ENCODE measurements at places on chromosomes 7 and 10.

DNA sequence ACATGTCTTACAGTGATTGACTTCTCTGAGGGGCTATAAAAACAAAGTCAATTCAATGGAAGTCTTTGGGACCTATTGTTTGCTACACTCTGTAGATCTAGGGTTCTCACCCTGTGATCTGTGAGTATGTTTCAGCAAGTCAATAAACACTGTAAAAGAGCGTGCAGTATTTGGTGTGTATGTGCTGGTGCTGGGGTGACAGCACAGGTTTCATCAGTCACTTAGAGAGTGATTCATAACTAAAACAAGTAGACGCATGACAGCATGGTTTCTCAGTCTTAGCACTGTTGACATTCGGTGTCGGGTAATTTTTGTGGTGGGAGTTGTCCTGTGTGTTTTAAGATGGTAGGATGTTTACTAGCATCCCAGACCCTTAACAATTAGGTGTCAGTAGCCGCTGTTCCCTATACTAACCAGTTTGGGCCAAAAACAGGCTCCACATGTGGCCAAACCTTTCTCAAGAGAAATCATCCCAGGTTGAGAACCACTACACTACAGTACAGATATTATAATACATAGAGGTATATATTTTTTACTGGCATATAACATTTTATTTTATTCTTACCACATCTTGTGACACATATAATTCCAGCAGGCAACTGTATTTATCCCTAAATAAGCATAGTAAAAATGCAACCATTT is 411.8 kb downstream of the ARL4A start:
- no peak for DNase-seq

GRCh38 chr10:95263864-95264226 is 27.0 kb downstream of the PDLIM1 start:
- DNase-seq = no peak

DNA sequence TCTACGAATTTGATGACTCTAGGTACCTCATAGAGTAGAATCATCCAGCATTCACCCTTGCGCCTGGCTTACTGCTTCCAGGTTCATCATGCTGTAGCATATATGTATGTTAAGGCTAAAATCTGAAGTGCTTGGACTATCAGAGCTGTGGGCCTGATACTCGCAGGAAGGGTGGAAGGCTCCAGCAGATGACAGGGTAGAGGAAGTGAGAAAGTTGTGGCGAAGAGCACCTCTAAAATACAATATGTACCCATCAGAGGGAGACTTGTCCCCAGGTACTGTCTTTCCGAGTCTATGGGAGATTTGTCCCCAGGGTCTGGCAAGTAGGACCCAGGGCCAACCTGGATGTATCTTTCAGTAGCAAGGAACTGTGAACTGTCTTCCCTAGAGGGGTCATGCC is 48.1 kb upstream of the PLEKHA1 start:
- no peak for DNase-seq

GRCh38 chr7:36951257-36951697 is 227.0 kb upstream of the AOAH start:
- no peak for DNase-seq

DNA sequence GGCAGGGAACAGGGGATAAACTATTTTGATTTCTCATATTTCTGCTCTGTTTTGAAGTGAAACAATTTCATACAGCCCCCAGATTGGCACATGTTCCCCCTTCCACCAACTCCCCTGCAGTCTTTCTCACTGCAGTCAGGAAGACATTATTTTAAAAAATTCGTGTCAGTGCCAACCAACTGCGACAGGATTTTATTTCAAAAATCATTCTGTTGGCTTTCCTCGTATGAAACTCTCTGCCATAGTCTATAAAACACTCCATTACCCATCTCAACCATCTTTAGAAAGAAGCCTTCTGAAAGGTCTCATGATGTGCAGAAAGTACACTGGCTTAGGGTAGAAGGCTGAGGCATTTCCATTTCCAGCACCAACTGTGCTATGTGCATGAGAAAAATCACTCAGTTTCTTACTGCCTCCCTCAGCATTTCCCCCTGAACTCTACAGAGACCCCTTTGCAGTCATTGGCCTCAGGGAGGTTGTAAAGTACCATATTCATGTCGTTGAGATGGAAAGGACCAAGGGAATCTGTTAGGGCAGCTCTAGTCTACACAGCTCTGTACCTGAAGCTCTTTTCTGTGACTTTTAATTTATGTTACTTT is 46.9 kb downstream of the STEAP1B start:
- no peak for DNase-seq

DNA sequence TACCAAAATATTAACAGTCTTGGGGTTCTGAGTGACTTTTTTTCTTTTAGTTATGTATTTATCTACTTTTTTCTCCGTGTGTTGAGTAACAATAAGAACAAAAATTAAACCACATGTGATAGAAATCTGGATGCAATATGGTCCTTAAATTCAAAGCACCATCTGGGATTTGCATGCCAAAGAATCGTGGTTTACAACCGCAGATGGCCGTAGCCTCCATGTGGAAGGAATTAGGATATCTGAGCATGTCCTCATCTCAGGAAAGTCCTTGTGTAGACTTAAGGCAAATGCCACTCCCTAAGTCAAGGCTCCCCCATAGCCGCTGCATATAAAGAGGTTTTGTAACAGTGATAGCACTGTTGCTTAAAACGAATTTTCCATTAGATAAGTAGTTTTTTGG is 304.0 kb downstream of the ZEB1 start:
- DNase-seq = no peak

- DNase-seq = no peak
Observed at GRCh38 chr7:124840435-124840834, 74.8 kb upstream of the GPR37 start.

- DNase-seq = no peak
Observed at GRCh38 chr10:43013065-43013464, 63.8 kb upstream of the RET start.

DNA sequence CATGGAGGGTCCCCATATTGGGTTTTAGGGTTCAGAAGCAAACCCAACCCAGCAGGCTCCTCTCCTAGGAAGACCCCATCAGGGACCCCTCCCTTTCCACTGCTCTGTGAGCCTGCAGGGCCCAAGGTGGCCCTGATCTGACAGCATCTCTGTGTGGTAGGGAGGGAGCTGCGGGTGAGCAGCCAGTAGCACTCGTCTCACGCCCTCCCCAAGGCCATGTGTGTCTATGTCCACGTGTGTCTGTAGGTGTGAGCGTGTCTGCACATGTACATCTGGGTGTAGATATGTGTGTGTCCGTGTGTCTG is 103.5 kb upstream of the FAM20C start:
- no peak for DNase-seq

DNA sequence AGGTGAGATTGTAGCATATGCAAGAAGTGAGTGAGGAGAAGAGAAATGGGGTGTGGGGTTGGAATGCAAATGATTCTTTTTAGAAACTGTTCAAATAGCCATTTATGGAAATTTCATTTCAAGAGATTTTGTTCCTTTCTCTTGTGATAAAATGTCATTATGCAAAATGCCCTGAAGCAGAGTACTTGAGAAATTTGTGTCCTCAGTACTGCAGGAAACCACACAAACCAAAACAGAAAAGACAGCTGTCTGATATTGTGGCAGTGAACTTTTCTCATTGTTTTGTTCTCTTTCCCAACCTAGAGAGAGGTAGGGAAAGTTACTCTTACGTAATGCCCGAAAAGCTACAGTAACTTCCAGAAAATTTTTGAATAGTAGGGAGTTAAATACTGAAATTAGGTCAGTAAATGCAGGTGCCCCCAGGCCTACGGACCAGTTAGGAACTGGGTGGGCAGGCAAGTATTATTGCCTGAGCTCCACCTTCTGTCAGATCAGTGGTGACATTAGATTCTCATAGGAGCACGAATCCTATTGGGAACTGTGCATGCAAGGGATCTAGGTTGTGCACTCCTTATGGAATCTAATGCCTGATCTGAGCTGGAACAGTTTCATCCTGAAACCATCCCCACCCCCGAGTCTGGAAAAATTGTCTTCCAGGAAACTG is 34.0 kb downstream of the DLD start:
- no peak for DNase-seq

DNA sequence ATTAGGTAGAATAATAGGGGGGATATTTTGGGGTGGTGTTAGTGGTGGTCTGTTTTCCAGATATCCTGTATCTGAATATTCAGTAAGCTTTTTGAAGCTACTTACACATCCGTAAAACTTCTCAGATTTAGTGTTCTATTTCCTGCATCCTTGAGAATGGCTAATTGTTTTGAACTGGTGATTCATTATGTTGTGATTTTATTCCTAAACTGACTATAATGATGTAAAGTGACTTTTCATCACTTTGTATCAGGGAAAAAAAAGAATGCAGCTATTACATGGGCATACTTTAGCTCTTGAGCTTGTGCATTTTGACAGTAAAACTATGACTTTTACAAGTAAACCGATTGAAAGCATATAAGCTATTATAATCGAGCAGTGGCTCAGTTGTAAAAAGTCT is 18.2 kb downstream of the WAC start:
- DNase-seq = no peak

DNA sequence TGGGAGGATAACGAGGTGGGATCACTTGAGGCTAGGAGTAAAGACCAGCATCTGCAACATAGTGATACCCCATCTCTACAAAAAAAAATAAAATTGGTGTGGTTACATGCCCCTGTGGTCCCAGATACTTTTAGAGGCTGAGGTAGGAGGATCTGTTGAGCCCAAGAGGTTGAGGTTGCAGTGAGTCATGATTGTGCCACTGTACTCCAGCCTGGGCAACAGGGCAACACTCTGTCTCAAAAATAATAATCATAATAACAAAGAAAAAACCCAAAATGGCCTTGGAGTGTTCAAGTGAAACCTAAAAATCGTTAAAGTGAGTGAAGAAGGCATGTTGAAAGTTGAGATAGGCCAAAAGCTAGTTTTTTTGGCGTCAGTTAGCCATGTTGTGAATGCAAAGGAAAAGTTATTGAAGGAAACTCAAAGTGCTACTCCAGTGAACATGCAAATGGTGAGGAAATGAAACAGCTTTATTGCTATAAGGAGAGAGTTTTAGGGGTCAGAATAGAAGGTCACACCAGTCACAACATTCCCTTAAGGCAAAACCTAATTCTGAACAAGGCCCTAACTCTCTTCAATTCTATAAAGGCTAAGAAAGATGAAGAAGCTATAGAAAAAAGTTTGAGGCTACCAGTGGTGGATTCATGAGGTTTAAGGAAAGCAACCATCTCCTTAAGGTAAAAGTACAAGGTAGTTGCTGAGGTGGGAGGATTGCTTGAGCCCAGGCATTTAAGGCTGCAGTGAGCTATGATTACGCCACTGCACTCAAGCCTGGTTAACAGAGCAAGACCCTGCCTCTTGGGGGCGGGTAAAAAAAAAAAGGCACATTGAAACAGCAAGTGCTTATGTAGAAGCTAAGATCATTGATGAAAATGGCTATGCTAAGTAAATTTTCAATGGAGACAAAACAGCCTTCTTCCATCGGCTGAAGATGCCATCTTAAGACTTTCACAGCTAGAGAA is 45.4 kb upstream of the STOX1 start:
- no peak for DNase-seq

- no peak for DNase-seq
Observed at GRCh38 chr7:158140538-158141220, 446.9 kb downstream of the PTPRN2 start.

GRCh38 chr7:55212176-55212575 is 153.0 kb upstream of the LANCL2 start:
- DNase-seq = no peak

DNA sequence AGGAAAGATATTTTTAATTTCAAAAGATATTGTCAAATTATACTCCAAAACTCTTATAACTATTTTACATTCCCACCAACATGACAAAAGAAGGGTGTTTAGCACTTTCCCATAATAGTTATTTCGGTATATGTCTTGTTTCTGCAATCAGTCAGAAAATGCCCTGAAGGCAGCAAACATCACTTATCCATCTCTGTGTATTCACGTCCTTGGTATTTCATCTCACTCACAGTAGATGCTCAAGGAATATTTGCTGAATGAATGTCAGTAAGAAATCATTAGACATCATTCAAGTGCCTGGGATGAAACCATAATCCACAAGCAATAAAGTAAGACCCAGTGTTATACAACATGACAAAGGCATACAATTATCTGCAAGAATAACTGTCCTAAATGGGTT is 112.7 kb downstream of the GFRA1 start:
- DNase-seq = no peak

DNA sequence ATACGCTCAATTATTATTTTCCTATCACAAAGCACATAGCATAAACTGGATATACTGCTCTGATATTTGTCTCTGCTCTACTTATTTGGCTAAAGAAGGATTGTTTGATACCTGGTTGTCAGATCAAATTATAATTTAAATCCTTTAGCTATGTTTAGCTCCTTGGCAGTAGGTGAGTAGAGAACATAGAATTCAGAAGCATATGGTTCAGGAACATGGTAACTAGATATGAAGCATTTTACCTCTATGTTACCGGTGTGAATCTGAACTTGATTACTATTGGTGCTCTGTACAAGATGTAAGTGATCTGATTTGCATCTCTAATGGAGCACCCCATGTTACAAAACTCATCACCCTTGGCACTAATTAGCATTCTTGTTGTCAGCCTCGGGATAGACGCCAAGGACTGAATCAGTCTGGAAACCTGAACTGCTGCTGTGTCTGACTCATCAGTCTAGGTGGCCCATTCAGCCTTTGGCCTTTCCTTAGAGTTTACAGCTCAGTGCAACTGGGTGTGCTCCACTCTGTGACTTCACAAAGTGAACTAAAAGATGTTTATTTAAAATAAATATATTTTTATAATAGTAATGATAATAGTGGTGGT is 12.3 kb upstream of the MYPN start:
- DNase-seq = no peak

DNA sequence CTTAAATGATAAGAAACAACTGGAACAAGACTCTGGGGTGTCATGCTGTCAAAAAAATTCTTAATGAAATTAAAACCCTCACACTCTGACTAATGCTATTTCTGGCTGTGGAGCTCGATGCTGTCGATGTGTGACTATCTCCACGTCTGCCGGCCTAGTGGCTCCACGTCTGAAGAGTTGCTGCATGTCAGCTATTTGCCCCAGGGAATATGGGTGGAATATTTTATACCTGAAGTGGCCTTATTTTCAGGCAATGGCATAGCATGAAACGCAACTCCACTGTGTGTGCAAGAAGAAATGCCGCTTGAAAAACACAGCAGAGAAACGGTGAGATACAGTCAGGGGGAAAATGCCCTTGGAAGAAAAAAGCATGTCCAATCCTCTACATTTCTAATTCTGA is 50.9 kb upstream of the MGMT start:
- no peak for DNase-seq

DNA sequence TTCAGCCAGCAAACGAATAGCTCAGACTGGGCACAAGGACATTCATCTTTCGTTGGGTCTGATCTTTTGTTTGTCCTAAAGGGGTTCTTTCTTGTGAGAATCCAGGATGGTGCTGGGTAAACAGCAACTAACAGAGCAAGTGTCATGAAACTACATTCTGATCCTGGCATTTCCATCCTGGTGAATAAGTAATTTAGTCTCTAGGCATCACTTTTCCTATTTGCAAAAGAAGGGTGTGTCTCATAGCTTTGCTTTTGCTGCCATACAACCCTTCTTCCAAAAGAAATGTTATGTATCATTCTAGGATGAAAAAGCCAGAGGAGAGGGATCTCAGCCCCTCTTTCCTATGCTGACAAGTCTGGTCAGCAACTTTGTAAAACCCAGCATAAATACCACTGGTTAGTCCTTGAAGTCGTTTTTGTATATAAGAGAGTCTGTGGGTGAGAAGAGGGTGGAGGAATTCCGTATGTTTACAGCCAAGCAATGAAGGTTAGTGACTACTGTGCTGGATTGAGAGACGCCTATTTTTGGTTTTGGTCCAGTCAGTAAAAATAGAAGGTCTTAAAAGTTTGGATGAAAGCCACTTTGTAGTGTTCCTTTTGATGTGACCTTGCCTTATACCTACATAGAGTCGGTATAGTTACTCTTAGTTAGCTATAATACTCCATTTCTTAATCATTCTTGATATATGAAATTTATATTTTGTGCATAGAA is 88.4 kb upstream of the SLC25A13 start:
- DNase-seq = no peak

GRCh38 chr7:129741743-129742213 is 130.3 kb downstream of the NRF1 start:
- no peak for DNase-seq

Measured in ecto neural progenitor cell (in vitro differentiated cells).